ENCODE measurements at places on chromosomes 2 and 18. TPM values are rescaled to one million over a fixed set of nuclear protein-coding genes. Genes with fewer than 3 reads are reported as not detected.

DNA sequence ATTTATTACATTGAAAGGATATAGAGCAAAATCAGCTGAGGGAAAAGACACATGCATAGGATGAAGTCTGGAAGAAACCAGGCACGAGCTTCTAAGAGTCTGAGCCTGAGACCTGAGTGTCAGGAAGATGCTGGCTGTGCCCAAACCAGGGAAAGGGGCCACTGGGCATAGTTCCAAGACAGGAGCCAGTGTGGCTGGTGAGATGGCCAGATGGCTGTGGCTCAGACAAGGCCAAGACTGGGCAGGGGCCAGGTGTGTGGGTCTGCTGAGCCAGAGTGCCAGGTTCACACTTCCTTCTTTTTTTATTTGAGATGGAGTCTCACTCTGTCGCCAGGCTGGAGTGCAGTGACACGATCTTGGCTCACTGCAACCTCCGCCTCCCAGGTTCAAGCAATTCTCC is 95.5 kb upstream of the ATG16L1 start:
- no peak overlapping the region for H3K4me3 ChIP-seq
- H3K27ac ChIP-seq, result no peak overlapping the region
- no peak for DNase-seq
- H3K27me3 ChIP-seq, result no peaks in the 10 kb centered on the region
- H3K4me1 ChIP-seq, result peaks cover 6% of the 10 kb centered on the region

DNA sequence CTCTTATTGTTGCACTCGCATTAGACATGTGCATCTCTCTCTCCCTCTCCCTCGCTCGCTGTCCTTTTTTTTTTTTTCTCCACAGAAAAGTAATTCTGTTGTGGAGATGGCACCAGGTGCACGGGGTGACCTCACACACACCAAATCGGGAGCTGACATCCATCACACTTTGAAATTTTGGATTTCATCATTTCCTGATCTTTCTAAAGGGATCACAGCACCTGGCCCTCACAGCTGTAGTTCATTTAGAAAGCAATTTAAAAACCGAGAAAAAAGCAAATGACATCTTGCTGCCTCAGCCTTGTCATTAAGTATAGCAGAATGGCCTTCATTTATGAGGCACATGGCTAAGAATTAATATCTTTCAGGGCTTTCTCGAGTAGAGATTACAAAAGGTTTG is 717.2 kb downstream of the RNF144A start:
- no peak overlapping the region for H3K27ac ChIP-seq
- H3K4me1 ChIP-seq, result no peaks in the 10 kb centered on the region
- no peak overlapping the region for H3K4me3 ChIP-seq

DNA sequence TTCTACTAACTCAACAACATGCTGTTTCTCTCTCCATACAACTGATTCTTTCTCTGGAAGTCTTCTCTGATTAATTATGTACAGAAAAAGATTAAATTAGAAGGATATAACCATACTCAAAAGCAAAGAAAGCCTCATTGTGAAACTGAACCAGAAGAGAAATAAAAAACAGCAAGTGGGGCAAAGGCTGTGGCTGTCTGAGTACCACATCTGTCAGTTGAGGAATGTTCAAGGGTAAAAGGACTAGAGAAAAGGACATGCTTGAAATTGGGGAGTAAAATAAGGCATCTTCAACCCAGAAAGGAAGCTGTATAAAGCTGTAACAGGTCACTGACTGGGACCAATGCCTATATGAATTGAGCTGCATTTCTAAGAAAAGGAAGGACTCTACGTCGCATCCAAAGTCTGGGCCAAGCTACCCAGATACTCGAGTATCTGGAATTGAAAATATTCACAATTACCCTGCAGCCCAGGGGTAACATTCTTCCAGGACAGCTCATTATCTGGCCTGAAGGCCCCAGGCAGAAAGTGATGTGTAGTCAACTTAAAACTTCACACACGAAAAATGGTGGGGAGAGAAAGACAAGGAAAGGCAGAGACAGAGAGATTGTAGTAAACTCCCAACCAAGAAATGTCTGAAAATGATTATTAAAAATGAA is 356.0 kb upstream of the GALNT5 start:
- no peaks in the 10 kb centered on the region for H3K36me3 ChIP-seq
- H3K27ac ChIP-seq, result no peak overlapping the region
- H3K4me3 ChIP-seq, result no peak overlapping the region
- no peaks in the 10 kb centered on the region for H3K4me1 ChIP-seq

IAH1 gene
- 13.3 TPM for total RNA-seq

CCDC138 gene
- 31.6 TPM for total RNA-seq

CFC1 gene
- total RNA-seq, result not detected

- H3K4me1 ChIP-seq, result peaks cover 9% of the 10 kb centered on the region
- peaks cover 11% of the 10 kb centered on the region for H3K36me3 ChIP-seq
- H3K27ac ChIP-seq, result peak overlapping the region; percentile 52
Observed at GRCh38 chr2:151946899-151947812, 118.9 kb upstream of the ARL5A start.

ABCB11 gene
- not detected for total RNA-seq

GRCh38 chr18:55100817-55101457 is 141.7 kb upstream of the CCDC68 start:
- no peak overlapping the region for H3K27ac ChIP-seq
- no peaks in the 10 kb centered on the region for H3K4me1 ChIP-seq
- no peaks in the 10 kb centered on the region for H3K27me3 ChIP-seq
- H3K4me3 ChIP-seq, result no peak overlapping the region

DNA sequence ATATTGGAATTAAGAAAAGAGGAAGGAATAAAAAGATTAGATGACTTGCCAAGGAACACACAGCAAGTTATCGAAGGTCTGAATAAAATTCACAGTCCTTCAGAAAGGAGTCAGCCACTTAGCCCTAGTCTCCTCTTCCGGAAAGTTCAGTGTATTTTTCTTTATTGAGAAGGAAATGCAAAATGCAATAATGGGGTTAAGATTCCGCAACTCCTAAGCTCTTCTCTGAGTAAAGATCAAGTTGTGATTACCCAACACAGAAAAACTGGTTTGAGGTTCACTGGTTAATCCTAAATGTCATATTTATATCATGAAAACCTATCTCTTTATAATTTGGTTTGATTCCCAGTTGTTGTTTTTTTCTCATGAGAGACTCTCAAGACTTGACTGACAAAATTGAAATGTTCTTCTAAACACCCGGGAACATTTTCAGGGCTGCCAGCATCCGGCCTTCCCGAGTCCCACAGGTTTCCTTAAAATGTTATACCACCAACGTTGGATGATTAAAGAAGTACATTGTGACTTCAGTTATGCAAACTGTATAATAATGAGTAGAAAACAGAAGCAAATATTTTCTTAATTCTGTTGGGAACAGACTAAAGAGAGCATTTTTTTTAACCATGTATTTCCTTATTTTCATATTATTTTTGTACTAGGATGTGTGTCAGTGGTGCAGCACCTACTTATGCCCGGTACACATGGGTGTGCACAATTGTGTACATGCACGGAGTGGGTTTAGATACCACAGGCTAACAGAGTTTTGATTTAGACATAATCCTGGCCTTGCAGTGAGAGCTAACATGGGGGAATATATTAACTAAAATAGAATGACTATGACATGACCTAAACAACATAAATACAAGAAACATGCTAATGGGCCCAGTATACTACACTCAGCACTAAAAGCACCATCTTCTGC is 100.2 kb downstream of the STK39 start:
- DNase-seq, result no peak
- no peak overlapping the region for H3K4me3 ChIP-seq
- H3K27me3 ChIP-seq, result no peaks in the 10 kb centered on the region
- no peaks in the 10 kb centered on the region for H3K36me3 ChIP-seq
- no peaks in the 10 kb centered on the region for H3K4me1 ChIP-seq
- no peak overlapping the region for H3K27ac ChIP-seq

- H3K27ac ChIP-seq, result no peak overlapping the region
- no peaks in the 10 kb centered on the region for H3K27me3 ChIP-seq
- H3K4me1 ChIP-seq, result no peaks in the 10 kb centered on the region
- DNase-seq, result no peak
Observed at GRCh38 chr18:47334966-47335365, 83.5 kb upstream of the SKOR2 start.

SETBP1 gene
- total RNA-seq, result 3.7 TPM

CFAP53 gene
- not detected for total RNA-seq

GRCh38 chr18:22282311-22283115 is 113.1 kb downstream of the GATA6 start:
- H3K36me3 ChIP-seq, result no peaks in the 10 kb centered on the region
- H3K27ac ChIP-seq, result no peak overlapping the region
- no peaks in the 10 kb centered on the region for H3K27me3 ChIP-seq
- peak; percentile 18 for DNase-seq
- no peak overlapping the region for H3K4me3 ChIP-seq

- peak; percentile 32 for DNase-seq
- no peaks in the 10 kb centered on the region for H3K36me3 ChIP-seq
- peaks cover 36% of the 10 kb centered on the region for H3K4me1 ChIP-seq
- no peak overlapping the region for H3K4me3 ChIP-seq
Observed at GRCh38 chr2:197615016-197615652, 60.3 kb downstream of the RFTN2 start.

DNA sequence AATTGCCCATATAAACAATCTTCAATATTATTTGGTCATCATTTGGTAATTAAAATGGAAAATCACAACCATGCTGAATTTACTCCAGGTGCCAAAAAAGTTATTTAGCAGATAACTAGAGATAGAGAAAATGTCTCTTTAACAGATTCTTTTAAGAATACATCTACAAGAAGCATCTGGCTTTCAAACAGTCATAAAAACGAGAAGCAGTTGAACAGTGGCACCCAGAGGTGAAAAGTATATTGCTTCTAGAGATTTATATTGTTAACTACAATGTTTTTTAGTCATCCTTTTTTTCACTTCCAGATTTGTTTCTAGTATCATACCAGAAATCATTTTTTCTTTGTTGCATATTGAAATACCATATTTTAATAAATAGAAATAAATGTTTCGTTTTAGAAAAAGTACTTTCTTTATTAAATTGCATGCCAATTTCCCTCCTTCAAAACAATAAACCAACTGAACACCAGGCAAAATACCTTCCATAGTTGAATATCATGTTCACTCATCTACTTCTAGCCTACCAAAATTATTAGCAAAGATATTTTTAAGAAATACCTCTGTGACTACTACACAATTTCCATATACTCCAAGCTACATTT is 65.4 kb upstream of the HNRNPA3 start:
- peak; percentile 78 for DNase-seq
- H3K27ac ChIP-seq, result no peak overlapping the region
- H3K4me1 ChIP-seq, result peaks cover 11% of the 10 kb centered on the region
- H3K4me3 ChIP-seq, result peak overlapping the region; percentile 53
- H3K27me3 ChIP-seq, result no peaks in the 10 kb centered on the region

GRCh38 chr18:44779753-44780292 is 99.1 kb downstream of the SETBP1 start:
- no peak overlapping the region for H3K27ac ChIP-seq

- no peak for DNase-seq
- no peaks in the 10 kb centered on the region for H3K36me3 ChIP-seq
- no peaks in the 10 kb centered on the region for H3K27me3 ChIP-seq
- H3K4me1 ChIP-seq, result no peaks in the 10 kb centered on the region
- H3K4me3 ChIP-seq, result no peak overlapping the region
Observed at GRCh38 chr2:221345516-221345915, 226.6 kb downstream of the EPHA4 start.

DNA sequence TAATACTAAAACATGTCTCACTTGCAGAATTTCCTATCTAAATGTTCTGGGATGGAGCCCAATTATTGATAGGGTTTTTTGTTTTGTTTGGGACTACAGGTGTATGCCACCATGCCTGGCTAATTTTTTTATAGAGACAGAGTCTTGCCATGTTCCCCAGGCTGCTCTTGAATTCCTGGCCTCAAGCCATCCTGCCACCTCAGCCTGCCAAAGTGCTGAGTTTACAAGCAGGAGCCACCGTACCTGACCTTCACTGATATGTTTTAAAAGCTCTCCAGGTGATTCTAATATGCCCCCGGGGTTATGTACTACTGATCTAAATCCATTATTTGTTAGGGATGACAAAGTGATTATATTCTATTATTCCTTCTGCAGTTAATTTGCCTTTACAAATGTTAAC is 2.2 kb downstream of the ELAC1 start:
- H3K27ac ChIP-seq, result no peak overlapping the region
- peaks cover 23% of the 10 kb centered on the region for H3K4me1 ChIP-seq
- DNase-seq, result no peak
- no peak overlapping the region for H3K4me3 ChIP-seq
- no peaks in the 10 kb centered on the region for H3K27me3 ChIP-seq

SF3B6 gene
- 140 TPM for total RNA-seq

GRCh38 chr2:85405201-85406059 is 4.7 kb downstream of the CAPG start:
- H3K27ac ChIP-seq, result peak overlapping the region; percentile 74
- no peak for DNase-seq
- no peaks in the 10 kb centered on the region for H3K27me3 ChIP-seq
- H3K36me3 ChIP-seq, result peaks cover 8% of the 10 kb centered on the region
- H3K4me3 ChIP-seq, result no peak overlapping the region

ATP6V1C2 gene
- total RNA-seq, result 0.14 TPM

GRCh38 chr2:239339241-239339640 is 61.6 kb downstream of the HDAC4 start:
- H3K4me3 ChIP-seq, result no peak overlapping the region
- H3K36me3 ChIP-seq, result no peaks in the 10 kb centered on the region
- no peak for DNase-seq
- no peaks in the 10 kb centered on the region for H3K27me3 ChIP-seq

DNA sequence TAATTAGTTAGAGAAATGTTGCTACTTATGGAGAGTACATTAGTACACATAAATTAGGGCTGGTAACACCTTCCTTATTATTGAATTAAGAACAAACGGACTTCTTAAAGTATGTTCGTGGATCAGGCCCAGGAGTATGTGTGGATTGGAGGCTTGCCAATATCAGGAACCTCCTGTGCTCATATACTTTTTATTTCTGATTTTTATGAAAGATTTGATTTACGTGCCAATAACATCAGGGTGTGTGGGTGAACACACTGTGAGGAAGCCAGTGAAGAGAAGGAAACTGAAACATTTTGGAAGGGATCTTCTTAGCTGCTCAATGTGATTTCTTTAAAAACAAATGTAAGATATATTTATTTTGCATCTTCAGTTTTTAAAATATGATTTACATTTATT is 113.0 kb downstream of the EFEMP1 start:
- no peak for DNase-seq
- H3K27ac ChIP-seq, result no peak overlapping the region
- H3K27me3 ChIP-seq, result no peaks in the 10 kb centered on the region
- no peak overlapping the region for H3K4me3 ChIP-seq
- peaks cover 12% of the 10 kb centered on the region for H3K4me1 ChIP-seq
- 0 out of 2 replicates have a peak, but pooled peaks cover 3% of the 10 kb centered on the region for H3K36me3 ChIP-seq

SERPINB4 gene
- total RNA-seq, result 1.1 TPM

DNA sequence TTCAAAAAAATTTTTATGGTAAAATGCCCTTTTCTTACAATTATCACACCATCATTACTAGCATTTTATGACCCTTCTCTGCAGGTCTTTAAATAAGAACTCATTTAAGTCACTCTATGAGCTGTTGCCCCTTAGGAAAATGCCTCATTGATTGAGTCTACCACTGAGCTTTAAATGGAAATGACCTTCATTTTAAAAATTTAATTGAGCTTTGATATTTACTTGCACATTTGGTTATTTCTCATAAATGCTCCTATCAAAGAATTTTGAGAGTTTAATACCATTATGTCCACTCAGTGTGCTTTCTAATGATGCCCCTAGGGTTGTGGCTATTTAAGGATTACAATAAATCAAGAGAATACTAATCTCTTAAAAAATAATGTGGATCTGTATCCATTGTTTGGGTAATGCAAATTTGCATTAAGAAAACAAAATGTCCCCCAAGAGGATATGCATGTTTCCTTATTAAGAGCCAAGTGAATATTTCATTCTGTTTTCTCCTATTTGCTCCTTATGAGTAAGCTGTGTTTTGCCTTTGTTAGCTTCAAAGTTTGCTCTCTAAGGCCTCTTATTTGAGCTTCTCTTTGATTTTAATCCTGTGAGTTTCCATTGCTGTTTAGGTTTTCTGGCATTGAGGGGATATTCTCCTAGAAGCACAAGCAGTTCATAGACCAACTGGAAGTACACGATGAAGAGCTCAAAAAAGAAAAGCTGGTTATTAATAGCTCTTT is 69.8 kb downstream of the CERS6 start:
- no peaks in the 10 kb centered on the region for H3K27me3 ChIP-seq
- H3K27ac ChIP-seq, result no peak overlapping the region
- H3K4me1 ChIP-seq, result peaks cover 33% of the 10 kb centered on the region
- DNase-seq, result no peak
